ENCODE measurements at places on chromosomes 1 and 21.
A peak's percentile ranks its signal among the peaks of the same experiment; 100 is the strongest.

- DNase-seq = no peak
Observed at GRCh38 chr21:45531393-45532215, 10.6 kb downstream of the SLC19A1 start.

GRCh38 chr1:209704584-209704983 lies at the start of gene HSD11B1:
TSS of gene HSD11B1 (plus strand) at chr1:209704846. CDS start at chr1:209704943, 97 bp downstream.
- no peak for DNase-seq

GRCh38 chr1:11335417-11336056 lies 62.5 kb downstream of the UBIAD1 start:
- DNase-seq = peak; percentile 3

DNA sequence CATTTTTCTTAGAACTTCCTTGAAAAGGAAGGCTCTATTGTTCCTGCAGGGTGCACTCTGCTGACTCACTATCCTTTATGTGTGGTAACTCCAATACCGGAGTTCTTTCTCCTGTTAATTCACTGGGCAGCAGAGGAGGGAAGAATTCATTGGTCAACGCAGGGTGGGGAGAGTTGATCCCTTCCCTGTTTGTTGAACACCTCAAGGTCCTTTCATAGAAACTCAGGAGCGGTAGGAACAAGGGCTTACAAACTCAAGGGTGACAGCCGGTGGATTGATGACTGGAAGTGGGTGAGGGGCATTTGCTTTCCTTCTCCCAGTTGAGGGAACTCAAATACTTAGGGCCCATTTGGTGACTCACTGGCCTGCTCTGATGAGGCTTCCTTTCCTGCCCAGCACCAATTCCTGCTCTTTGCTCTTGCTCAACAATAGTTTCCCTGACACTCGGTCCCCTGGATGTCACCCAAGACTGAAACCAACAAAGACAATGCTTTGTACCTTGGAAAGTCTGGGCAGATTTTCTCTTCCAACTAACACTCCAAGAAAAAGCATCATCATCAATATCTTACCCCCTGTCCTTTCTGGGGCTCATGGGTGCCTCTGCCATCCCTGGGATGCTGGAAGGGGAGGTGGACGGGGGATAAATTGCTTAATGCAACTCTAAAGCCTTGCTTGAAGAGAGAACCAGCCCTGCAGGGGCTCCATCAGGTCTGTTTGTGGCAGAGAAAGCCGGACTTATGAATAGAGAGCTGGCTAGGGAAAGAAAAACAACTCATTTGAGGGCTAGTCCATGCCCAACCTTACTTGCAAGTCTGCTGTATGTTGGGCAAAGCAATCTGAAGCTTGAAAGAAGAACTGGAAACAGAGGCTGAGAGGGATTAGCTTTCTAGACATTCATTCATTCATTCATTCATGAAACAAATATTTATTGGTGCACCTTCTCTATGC lies 9.3 kb downstream of the SLC26A9 start:
- DNase-seq = no peak

- no peak for DNase-seq
Observed at GRCh38 chr1:204530932-204531331, 14.7 kb downstream of the MDM4 start.

DNA sequence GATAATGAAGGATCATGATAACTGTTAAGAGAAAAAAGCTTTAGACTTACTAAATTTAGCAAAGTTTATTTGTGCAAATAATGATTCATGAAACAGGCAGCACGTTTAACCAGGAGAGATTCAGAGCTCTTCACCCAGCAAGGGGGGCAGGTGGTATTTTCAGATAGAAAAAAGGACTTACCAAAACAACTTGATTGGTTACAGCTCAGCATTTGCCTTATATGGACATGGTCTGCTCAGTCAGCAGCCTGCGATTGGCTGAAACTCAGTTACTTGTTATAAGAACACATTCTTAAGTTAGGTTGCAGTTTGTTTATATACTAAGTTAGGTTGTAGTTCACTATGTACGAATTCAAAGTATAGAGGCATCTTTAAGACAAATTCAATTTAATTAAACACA lies 165.6 kb downstream of the DUSP10 start:
- no peak for DNase-seq

- DNase-seq = no peak
Observed at GRCh38 chr1:24052220-24052619, 59.7 kb downstream of the MYOM3 start.

DNA sequence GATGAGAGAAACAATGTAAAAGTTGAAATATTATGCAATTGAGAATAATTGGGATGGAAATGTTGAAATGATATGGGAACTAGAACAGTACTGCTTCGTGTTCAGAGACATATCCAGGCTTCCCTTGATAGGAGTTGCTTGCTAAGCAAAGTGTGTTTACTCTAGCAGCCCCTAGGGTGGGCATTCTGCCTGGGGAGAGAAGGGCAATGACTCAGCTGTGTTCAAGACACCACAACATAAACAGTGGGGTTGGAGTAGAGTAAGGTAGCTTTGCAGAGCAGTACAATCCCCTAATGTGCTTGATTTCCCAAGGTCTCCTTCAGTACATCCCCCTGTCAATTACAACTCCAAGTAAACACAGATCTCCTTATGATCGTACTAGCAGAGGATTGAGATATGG lies 4.8 kb upstream of the PCNX2 start:
- DNase-seq = no peak

DNA sequence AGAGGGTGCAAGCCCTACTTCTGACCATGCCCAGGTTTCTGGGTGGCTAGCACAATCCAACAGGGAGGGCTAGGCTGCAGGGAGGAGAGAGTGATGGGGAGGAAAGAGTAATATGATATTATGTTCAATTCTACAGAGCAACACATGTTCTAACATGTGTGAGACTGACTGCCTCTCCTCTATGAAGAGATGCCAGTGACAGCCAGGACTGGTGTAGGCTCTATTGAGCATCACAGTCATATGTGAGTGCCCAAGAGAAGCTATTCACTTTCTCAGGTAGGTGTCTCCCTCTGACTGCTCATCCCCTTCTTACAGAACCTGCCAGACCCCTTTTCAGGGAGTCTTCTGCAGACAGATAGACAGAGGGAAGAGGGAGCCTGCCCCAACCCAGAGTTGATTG lies 446.1 kb downstream of the SIPA1L2 start:
- DNase-seq = no peak

DNA sequence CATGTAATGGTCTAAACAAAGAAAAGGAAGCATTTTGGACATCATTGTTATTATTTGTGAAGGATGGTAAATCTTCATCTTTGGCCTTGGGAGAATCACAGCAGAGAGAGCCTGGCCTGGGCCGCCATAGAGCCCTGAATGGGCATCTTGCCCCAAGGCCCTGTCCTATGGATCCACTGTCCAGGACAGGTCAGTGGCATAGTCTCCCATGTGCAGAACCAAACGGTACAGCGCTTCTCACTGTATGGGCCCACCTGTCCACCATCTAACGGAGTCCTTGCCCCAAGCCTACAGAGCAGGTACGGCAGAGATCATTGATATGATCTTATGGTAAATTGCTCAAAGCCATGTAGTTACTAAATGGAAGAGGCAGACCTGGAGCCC lies 185.7 kb downstream of the FOXD2 start:
- no peak for DNase-seq

DNA sequence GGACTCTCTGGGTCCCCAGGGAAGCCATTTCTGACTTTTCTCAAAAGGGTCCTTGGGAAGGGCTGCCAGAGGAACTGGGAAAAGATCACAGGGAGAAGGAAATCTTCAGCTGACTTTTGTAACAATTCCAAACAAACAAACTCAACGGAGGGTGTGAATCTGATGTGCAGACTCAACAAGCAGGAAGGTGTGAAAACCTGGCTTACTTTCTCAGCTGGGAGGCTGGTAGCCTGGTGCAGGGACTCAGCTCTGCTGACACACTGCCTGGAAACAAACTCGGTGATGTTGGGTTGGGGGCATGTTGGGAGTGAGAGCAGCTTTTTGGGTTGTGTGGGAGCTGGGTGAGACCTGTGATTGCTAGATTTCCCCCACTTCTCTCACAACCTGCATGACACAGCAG lies 10.2 kb upstream of the HSD3B2 start:
- no peak for DNase-seq

DNA sequence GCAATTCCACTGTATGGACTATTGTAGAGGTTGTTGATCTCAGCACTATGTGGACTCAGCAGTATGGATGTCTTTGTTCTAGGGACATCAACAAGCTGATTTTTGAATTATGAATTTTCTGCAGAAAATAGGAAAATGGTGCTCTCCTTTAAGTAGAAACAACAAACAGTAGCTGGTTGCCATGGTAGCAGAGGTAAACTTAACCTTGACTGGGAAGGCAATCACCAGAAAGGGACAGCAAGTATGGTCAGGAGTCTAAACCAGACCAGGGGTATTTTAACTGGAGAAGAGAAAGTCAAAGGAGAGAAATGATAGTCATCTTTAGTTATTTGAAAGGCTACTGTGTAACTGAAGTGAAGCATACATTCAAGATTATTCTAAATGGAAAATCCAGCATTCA lies 22.3 kb downstream of the WLS start:
- DNase-seq = no peak

GRCh38 chr1:1916851-1917251 lies 1.8 kb downstream of the CALML6 start:
- DNase-seq = no peak

GRCh38 chr1:199742547-199742946 lies 285.0 kb upstream of the NR5A2 start:
- no peak for DNase-seq

GRCh38 chr1:154407198-154408091 lies 2.3 kb downstream of the IL6R start:
- DNase-seq = no peak

- no peak for DNase-seq
Observed at GRCh38 chr1:36083635-36084496, at the start of gene TEKT2. TSS of gene TEKT2 (plus strand) at chr1:36084094. CDS start at chr1:36084922, 828 bp downstream.

DNA sequence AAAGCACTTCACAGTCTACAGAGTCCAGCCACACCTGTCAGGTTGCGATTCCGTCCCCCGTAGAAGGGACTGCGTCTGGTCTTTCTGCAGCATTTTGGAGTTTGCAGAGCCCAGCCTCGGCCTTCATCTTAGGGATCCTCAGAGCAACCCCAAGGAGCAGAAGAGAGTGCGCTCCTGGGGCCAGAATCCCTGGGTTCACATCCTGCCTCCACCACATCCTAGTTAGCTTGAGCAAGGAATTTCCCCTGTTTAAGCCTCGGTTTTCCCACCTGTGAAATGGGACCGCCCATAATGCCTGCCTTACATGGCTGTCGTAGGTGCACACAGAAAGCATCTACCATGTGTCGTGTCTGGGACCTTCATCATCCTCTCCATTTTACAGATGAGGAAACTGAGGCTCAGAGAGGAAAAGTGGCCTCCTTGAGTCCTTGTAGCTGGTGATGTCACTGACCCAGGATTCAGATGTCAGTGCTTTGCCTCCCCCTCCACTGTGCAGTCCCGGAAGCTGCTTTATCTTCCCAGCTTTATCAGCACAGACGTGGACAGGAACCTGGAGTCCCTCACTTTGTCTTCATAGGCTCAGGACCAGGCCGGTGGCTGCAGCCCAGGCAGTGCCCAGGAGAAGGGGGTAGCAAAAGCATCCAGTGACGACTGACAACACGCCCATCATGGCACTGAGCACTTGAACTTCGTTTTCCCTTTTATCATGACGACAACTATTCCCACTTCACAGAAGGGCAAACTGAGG lies 438.5 kb downstream of the MATN1 start:
- DNase-seq = no peak

DNA sequence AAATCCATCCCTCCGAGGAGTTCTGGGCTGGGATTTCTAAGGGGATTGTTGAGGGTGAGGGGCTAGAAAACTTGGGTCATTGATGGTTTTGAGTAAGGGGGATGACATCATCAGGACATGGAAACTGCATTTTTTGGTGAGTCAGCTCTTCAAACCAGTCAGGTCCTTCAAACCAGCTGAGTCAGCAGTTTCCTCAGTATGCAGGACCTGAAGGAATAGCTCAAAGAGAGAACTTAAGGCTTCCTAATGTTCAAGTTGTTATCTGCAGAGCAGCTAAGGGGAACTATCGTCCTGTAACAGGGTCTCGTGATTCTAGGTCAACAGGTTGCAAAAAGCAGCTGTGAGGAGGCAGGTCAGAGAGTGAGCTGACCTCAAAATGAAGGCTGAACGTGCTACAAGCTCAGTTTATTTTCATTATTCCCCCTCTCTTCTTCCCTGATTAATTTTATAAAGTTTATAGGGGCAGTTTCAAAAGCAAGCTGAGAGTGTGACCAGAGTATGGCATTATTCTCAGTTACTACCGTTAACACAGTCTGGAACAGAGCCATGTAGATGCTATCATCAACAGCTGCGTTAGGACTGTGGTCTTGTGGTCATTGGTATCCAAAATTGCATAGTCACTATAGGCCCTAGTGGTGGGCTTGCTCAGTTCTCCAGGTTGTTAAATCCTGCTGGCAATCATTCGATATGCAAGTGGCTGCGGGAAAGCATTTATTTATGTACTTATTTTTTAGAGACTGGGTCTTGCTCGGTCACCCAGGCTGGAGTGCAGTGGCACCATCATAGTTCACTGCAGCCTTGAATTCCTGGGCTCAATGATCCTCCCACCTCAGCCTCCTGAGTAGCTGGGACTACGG lies 10.7 kb upstream of the SDC3 start:
- DNase-seq = no peak

DNA sequence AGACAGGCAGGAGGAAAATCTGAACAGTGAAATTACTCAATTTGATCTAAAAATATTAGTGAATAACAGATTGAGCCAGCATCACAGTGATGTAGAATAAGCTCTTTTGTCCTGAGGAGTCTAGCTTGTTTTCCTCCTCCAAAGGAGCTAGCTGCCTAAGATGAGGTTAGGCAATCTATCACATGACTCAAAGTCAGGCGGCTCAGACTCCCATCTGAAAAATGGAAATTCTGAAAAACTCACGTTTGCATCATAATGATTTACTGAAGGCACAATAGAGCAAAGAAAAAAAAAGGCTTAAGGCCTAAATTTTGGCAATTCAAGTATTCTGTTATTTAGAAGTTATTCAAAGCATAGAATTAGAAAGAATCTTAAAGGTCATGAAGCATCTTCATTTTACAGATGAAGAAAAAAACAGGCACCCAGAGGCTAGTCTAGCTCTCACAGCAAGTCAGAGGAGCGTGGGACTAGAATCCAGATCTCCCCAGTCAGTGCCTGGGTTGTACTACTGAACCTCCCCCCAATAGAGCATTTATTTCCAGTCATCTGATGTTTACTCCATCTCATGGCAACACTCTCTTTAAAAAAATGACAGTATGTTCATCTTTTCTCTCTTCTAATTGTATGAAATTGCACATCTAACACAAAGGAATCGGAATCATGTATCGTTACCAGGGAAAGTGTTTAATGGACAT lies 62.5 kb upstream of the ATF3 start:
- no peak for DNase-seq
